Stimulated activated CD8-positive, alpha-beta memory T cell treated with anti-CD3 and anti-CD28 coated beads, Interleukin-15, amount 100 ng/mL, for 24 hours (primary cell): ENCODE measurements at places on chromosomes 13 and 19.

DNA sequence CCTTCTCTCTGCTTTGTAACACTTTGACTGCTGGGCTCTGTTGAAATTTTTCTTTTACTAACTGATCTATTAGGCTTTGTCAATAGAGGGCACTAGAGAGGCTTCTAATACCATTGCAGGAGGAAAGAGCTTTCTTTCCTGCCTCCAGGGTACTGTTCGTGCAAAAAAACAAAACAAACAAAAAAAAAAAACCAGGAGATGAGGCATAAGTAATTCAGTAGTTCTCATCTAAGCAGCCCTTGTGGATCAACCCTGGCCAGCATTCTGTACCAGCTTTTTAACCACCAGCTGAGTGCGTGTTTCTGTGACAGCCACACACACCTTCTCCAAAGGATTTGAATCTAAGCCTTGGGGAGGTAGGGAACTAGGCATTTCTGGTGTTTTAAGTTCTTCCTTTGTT, 1707.6 kb upstream of the SLC10A2 start:
- no peak for DNase-seq

DNA sequence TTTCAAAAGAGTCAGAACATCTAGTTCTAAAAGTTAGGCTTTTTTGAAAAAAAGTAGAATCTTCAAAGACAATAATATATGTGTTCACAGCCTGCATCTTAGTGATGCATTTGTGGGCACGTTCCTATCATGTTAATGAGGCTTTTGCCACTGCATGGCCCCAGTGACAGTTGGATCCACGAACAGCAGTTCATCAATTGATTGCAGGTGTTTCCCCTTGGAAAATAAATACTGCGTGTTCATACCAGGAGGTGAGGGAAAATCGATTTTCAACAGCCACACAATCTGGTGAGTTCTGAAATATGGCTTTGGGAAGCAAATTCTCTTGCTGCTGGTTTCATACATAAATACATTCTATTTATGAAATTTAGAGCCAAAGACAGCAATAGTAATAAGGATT, 343.8 kb upstream of the SLC10A2 start:
- no peak for DNase-seq

GRCh38 chr19:22622901-22623840, 11.0 kb upstream of the ZNF492 start:
- no peak for DNase-seq

DNA sequence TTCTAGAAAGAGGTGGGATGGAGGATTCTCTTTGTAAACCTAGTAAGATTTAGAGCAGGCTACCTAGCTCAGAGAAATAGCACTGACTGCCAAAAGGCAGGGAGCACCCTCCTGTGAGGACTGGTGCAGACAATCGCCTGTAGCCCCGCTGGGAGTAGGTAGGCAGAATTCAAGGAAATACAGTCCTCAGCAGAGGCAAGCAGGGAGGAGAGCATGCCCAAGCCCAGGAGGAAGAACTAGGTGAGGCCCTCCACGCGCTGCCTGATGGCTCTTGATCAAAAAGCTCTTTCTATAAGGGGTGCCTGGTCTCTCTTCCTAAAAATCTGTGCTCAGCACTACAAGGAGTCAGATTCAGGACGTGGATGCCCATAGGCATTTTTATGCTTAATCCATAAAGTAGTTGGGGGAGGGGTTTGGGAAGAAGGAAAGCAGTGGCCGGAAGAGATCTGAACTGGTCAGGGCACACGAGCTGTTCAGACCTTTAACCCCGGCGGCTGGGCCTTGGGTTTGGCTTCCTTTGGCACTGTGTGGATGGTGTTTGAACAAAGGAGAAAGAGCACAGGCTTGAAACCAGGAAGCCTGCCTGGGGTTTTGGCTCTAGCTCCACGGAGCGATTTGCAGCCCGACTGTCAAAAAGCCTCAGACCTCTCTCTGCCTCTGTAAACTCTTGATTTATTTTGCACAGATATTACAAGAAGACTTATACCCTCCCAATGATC, 320.6 kb downstream of the FOXO1 start:
- DNase-seq: no peak

- DNase-seq: no peak
Observed at GRCh38 chr13:102536695-102537485, 59.9 kb upstream of the TPP2 start.

- no peak for DNase-seq
Observed at GRCh38 chr13:74732736-74733385, 598.7 kb upstream of the KLF12 start.

DNA sequence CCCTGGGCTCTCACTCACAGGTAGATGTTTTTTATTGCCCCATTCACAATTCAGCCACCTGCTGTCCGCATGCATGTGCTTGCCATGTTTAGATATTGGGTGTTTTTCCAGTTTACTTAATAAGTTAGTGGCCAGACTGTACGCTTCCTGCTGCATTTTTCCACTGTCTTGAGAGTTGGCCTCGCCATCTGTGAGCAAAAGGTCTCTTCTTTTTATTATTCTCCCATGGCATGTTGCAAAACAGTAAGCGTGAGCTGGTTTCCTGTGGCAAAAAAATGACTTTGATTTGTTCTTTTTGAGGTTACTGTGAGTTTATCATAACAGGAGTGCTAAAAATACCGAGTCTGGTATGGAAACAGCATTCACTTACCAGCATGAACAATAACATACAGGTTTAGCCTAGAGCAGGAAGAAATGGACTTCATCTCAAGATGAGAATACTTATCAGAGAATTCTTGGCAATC, 46.0 kb downstream of the SAE1 start:
- DNase-seq: no peak

DNA sequence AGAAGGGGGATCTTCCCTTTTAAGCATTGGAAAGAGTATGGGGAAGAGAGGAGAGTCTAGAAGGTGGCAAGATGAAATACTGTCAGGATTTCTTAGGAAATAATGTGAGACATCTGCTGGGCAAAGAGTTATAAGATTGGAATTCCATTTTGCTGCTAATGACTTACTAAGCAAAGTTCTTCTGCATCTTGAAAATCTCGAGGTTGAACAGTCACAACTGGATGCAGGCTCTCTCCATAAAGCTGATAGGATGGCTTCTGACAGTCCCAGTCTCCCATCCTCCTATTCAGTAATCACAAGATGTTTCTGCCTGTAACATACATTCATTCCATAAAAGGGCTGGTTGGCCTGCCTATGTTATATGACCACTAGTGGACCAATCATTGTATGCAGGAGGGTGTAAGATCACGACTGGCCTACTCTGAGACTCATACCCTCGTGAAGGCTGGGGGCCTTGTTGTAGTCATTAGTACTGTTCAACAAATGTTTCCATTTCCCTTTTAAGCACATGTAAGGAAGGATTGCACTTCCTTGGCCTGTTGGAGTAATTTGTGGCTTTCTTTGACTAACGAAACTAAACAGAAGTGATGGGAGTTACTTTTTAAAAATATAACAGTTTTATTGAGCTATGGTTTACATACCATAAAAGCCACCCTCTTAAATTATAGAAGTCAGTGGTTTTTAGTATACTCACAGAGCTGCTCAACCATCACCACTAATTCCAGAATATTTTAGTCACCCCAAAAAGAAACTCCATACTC, 45.0 kb upstream of the TDRD3 start:
- no peak for DNase-seq

DNA sequence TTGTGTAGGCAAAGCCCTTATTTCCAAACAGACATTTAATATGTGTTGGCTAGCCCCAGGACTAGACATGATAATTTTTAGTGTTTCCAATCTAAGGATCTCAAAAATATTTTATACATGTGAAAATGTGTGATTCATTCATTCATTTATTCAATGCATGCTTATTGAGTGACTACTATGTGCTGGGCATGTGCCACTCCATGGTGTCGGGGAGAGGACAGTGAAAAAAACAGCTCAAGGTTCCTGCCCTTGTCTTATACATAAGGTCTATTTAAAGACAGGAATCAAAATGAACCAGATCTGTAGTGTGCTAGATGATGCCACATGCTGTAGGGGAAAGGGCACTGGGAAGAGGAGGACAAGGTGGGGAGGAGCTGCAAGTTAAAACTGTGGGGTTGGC, 36.5 kb downstream of the GJA3 start:
- no peak for DNase-seq
